ENCODE measurements at places on chromosomes 1 and 21.

DNA sequence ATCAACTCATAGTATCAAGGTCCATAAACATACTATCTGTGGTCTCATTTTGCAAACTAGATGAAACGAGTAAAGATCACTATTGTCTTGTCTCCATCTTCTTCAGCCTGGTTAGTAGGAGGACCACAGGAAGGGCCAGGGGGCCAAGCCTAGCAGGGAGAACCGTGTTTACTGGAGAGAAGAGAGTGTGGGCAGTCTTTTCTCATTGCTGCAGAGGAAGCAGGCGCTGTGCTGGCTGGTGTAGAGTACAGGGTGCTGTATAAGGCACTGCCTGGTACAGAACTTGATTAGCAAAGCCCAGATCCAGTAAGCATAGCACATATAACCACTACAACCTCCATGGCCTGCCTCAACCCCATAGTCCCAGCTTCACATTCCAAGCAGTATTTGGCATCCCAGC, 10.0 kb upstream of the B4GALT3 start:
- no peak for DNase-seq

GRCh38 chr1:33097762-33098161, 16.8 kb downstream of the AZIN2 start:
- no peak for DNase-seq

- DNase-seq: no peak
Measured at GRCh38 chr1:17594026-17594425, 54.5 kb downstream of the ARHGEF10L start.

DNA sequence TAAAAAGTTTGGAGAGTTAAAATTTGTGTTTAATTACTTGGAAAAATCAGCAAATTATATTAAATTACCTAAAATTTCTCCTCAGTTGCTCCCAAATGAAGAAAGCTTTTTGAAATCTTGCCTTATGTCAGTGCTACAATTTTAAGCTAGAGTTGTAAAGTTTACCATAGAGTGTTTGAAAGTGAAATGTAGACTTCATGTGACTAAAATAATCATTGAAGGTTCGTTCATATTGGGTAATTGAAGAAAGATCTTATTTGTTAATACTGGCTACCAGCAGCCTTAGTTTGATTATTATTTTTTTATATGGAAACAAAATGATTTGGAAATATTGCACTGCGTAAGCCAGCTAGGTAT, 4.4 kb downstream of the DYRK1A start:
- DNase-seq: no peak

DNA sequence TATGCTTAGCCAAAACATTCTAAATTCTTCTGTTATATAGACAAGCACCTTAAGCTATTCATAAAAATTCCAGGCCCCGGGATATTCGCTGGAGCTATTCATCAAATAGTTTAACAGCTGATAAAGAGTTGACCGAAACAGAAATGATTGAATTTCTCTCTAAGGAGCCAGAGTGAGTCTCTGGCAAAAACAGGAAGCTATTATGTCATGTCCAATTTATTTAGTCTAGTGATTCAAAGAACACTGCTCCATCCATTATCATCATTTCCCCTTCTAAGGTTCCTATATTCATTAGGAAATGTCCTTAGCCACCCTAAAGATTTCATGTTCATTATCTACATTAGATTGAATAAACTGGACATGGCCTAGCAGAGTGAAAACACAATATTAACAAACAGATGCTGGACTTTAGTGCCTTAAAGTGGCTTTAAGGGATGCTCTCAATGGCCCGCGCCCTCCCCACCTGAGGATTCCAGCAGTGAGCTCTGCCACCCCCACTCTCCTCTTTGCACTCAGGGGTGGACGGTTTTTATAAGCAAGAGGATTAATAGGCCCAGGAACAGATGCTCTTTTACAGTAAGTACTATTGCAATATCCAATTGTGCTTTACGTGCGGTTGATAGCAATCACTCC, 122.1 kb upstream of the RGS1 start:
- no peak for DNase-seq

DNA sequence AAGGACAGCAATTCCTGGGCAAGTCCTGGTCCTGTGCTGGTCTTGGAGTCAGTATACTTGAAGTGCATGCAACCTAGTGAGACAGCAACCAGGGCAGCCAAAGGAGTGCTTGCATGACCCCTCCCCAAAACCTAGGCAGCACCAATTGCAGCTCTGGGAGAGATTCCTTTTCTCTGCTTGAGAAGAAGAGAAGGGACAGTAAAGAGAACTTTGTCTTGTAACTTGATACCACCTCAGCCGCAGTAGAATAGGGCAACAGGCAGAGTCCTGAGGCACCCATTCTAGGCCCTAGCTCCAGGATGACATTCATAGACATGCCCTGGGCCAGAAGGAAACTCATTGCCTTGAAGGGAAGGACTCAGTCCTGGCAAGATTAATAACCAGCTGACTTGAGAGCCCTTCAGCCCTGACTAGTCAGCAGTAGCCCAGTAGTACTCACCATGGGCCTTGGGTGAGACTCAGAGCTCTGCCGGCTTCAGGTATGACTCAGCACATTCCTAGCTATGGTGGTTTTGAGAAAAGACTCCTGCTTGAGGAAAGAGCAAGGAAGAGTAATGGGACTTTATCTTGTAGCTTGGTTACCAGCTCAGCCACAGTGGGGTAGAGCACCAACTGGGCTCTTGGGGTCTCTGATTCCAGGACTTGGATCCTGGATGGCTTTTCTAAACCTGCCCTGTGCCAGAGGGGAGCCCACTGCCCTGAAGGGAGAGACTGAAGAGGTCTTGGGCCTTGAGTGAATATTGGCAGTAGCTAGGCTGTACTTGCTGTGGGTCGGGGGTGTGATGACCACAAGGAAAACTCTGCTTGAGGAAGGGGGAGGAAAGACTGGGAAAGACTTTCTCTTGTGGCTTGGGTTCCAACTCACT, 51.7 kb upstream of the ACADM start:
- peak; percentile 58 for DNase-seq

DNA sequence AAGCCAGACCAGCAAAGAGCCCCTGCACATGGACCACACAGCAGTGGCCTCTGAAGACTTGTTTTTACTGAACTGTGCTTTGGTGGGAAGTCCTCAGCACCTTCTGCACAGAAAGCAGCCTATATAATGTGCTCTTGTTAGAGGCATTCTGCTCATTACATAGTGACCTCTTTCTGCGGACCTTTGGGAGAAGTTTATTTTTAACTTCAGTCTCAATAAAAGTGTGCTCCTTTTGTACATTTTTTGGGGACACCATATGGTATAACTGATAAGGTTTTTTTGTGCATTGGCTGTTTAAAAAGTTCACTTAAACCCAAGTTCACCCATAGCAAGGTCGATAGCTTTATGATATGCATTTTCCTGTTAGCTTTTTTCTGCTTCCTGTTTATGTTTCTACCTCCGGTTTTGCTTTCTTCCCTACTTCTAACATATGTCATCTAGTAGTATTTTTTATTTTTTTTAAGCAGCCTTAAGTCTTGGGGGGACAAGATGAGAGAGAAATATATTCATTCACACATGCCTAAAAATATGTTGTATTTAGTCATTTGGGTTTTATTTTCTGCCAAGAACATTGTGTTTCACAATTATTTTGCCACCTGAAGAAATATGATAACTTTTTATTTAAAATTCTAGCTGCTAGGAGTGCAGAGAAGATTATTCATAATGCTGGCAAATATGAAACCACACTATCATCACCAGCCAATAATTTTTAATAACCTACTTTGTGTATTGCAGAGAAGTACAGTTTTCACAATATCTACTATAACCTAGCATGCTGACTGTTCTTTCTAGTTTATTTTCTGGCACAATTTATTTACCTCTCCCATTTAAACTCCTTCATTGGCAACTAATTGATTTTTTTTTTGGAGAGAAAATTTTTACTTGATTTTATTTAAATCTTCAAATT, 22.9 kb upstream of the SLC19A2 start:
- DNase-seq: no peak

Measured in H1 (cell line).